ENCODE measurements at places on chromosomes 1 and 21.

GRCh38 chr1:58754683-58755467 is 29.0 kb downstream of the JUN start:
- no peak for DNase-seq

DNA sequence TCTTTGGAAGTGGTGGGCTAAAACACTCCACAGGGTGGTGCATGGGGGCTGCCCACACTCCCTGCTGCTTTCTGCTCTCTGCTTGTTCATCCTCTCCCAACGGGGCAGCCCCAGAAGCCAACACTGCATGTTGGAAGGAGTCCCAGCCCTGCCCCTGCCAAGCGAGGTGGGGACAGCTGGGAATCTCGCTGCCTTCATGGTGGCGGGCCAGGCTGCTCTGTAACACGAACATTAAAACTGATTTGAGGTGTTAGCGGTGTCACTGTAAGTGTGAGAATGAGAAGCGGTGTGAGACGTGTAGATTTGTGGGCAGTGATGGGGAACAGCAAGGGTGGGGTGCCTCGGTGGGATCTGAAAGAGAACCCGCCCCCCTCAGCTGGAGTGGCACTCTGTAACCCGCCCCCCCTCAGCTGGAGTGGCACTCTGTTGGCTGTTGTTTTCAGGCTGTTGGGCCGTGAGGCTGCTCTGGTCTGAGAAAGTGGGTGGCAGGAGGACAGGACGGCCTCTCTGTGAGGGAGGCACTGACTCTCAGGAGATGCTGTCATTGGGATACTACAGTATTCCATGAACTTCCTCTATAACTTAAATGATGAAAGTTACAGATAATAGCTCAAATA is 80.9 kb downstream of the PCBP3 start:
- no peak for DNase-seq

DNA sequence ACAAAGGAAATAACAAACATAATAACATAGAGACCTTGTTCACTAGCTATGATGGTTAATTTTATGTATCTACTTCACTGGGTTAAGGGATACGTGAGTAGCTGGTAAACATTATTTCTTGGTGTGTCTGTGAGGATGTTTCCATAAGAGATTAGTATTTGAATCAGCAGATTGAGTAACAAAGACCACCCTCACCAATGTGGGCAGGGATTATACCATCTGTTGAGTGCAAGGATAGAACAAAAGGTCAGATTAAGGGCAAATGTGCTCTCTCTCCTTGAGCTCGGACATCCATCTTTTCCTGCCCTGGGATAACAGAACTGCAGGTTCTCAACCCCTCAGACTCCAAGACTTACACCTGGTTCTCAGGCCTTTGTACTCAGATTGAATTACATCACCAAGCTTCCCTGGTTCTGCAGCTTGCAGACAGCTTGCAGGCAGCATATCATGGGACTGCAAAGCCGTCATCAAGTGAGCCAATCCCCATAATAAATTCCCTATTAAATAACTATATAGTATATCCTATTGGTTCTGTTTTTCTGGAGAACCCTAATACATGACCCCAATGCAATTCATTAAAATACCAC is 9.2 kb downstream of the SPATA6 start:
- no peak for DNase-seq

GRCh38 chr1:101147381-101147780 is 89.4 kb upstream of the S1PR1 start:
- no peak for DNase-seq

GRCh38 chr1:236922190-236922589 is 82.1 kb downstream of the MT1HL1 start:
- no peak for DNase-seq

DNA sequence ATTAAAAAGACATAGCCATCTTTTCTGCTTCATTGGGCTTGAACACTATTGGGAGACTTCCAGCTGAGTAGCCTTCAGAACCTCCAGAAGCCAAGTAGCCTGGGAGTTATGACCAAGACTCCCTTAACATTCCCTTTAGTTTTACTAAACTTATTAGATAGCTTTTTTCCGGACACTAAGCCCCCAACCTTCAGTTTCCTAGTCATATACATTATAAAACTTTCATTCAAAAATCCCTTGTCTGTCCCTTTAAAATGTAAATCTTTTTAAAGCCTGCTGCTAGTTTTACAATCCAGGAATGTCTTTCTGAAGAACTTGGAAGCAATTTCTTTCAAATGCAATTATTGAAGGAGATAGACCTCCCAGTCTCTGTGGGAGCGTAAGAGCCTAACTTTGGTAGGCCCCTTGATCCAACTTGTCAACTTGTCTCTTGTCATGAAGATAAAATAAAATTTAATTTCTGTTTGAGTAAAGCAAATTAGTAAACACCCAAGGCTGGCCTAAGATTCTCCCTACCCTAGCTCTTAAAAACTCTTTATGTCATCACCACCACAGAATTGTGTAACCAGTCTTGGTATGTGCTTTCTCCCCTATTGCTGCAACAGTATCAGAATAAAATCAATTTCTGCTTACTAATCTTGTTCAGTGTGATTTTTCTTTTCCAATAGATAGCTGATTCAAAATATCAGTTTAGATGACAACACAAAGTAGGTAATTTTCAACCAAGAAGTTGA is 796.2 kb downstream of the PLA2G4A start:
- no peak for DNase-seq

GRCh38 chr21:45020629-45021427 is 53.6 kb upstream of the ADARB1 start:
- no peak for DNase-seq

DNA sequence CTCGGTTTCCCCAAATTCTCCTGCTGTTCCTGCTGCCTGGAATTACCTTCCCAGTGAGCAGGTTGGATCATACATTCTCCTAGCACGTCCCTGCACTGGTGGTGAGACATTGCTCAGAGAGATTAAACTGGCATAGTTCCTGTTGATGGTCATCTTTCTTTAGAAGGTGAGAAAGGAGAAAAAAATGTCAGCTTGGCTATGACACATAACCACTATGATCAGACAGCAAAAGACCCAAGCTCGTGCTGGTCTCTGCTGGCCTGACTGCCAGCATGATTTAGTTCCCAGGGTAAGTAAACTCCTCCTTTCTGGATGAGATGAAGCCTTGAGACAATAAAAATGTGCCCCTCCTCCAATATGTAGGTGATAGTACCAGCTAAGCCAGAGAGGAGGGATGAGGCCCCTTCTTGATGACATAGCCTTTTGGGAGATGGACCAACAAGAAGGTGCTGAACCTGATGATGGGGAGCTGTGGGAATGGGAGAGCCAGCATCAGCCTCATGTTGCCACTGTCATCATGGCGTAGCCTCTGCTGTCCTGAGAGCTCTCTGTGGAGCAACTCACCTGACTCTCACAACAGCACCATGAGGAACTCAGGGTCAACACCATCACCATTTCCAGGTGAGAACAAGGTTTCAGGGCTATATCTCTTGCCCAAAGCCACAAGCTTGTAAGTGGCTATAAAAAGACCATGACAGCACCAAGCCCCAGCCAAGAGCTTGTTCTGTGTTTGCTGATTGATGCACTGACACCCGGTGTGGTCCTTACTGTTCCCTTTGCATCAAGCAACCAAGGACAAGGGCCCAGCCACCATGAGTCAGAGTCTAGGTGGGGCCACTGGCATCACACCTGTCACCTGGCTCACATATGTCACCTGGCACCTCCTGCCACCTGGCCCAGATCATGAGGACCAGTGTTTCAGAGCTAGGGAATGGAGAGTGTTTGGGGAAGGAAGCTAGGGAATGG is 200.0 kb downstream of the MATN1 start:
- no peak for DNase-seq

- DNase-seq = peak; percentile 55
These were observed 782 bp downstream of the PCAT6 start for GRCh38 chr1:202811296-202812175.

- no peak for DNase-seq
These were observed 15.1 kb downstream of the STUM start for GRCh38 chr1:226563666-226564065.

GRCh38 chr1:200153277-200154055 is 126.0 kb downstream of the NR5A2 start:
- peak; percentile 35 for DNase-seq

GRCh38 chr1:213268221-213268620 is 217.2 kb downstream of the RPS6KC1 start:
- no peak for DNase-seq

Data from stimulated activated naive CD4-positive, alpha-beta T cell (primary cell).